A549 treated with CpdA at 1 μM for 4 hours (cell line): ENCODE measurements at places on chromosomes 6 and 20. TPM values are rescaled to one million over a fixed set of nuclear protein-coding genes. Genes with fewer than 3 reads are reported as not detected.

The ALDH5A1 gene
- total RNA-seq = 6.8 to 8.3 TPM (median 7.6 TPM) in 5 replicates

The PLG gene
- not detected in 5 replicates for total RNA-seq

The IL20RA gene
- total RNA-seq = 0.03 to 0.09 TPM in 2 of 5 replicates, not detected in the others

The OR11A1 gene
- not detected in 5 replicates for total RNA-seq

The LHFPL5 gene
- total RNA-seq = 0.13 to 0.22 TPM (median 0.16 TPM) in 3 of 5 replicates, not detected in the others

The DPM1 gene
- total RNA-seq = 70.2 to 98.3 TPM (median 73.8 TPM) in 5 replicates

The MAP3K5 gene
- total RNA-seq = 3.0 to 3.5 TPM (median 3.2 TPM) in 5 replicates

The SAMD10 gene
- total RNA-seq = not detected in 5 replicates

The ENPP1 gene
- 1.0 to 2.2 TPM (median 1.6 TPM) in 5 replicates for total RNA-seq

The ADGRF4 gene
- total RNA-seq = 6.1 to 8.6 TPM (median 6.8 TPM) in 5 replicates

The CLPSL1 gene
- total RNA-seq = not detected in 5 replicates

The TMEM217 gene
- total RNA-seq = 0.38 to 1.2 TPM (median 0.99 TPM) in 5 replicates

The NKX2-4 gene
- 0.06 TPM in 1 of 5 replicates, not detected in the others for total RNA-seq

The PDE7B gene
- 1.2 to 2.2 TPM (median 1.6 TPM) in 5 replicates for total RNA-seq

The GGTLC1 gene
- total RNA-seq = not detected in 5 replicates

The PSMB8 gene
- 18.8 to 23.8 TPM (median 19.6 TPM) in 5 replicates for total RNA-seq

The XKR7 gene
- under 0.01 to 0.02 TPM in 2 of 5 replicates, not detected in the others for total RNA-seq

The NFATC2 gene
- 6.4 to 8.7 TPM (median 7.7 TPM) in 5 replicates for total RNA-seq

The ZSCAN16 gene
- total RNA-seq = 3.9 to 4.5 TPM (median 4.0 TPM) in 5 replicates

The ABHD16B gene
- 0.05 TPM in 1 of 5 replicates, not detected in the others for total RNA-seq

The MATN4 gene
- 0.08 to 0.14 TPM (median 0.10 TPM) in 3 of 5 replicates, not detected in the others for total RNA-seq

The CALHM4 gene
- not detected in 5 replicates for total RNA-seq

The PSMB9 gene
- total RNA-seq = 15.7 to 22.6 TPM (median 17.9 TPM) in 5 replicates

The MICB gene
- 6.6 to 8.6 TPM (median 7.7 TPM) in 5 replicates for total RNA-seq

The CST4 gene
- total RNA-seq = not detected in 5 replicates

The RIPOR2 gene
- 0.07 TPM in 1 of 5 replicates, not detected in the others for total RNA-seq

The DNMT3B gene
- total RNA-seq = 3.9 to 5.2 TPM (median 4.6 TPM) in 5 replicates

The PPP1R16B gene
- total RNA-seq = 0.09 to 0.14 TPM (median 0.13 TPM) in 5 replicates

The CALHM6 gene
- total RNA-seq = not detected in 5 replicates
